ENCODE measurements at places on chromosomes 2 and 18.

- no peak for DNase-seq
These were observed 884.8 kb upstream of the ZEB2 start for GRCh38 chr2:145404690-145405089.

DNA sequence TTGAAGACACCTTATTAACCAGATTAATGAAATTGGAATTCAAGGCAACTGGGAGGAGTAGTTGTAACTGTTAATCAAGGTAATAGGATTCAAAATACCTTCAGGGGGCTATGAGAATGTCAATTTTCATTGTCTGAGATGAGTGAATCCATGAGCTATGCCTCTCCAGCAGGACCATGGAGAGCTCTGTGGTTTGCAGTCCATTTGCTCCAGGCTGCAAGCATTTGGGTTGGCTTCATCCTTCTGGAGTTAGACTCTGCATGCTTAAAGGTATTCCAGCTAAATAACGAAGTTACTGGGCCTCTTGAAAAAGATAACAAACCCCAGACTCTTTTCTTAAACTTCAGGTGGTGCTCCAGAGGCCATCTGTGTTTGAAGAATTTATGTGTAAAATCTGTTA, 207.1 kb upstream of the SLC8A1 start:
- peak; percentile 8 for DNase-seq

GRCh38 chr2:31258351-31258750, 24.4 kb downstream of the EHD3 start:
- DNase-seq, result no peak

GRCh38 chr2:179239195-179239594, 25.4 kb downstream of the SESTD1 start:
- DNase-seq, result no peak
